ENCODE measurements at places on chromosomes 6 and 20. TPM values are rescaled to one million over a fixed set of nuclear protein-coding genes. Genes with fewer than 3 reads are reported as not detected.

ZGPAT gene
- total RNA-seq = 14.0 TPM

C6orf15 gene
- not detected for total RNA-seq

DNA sequence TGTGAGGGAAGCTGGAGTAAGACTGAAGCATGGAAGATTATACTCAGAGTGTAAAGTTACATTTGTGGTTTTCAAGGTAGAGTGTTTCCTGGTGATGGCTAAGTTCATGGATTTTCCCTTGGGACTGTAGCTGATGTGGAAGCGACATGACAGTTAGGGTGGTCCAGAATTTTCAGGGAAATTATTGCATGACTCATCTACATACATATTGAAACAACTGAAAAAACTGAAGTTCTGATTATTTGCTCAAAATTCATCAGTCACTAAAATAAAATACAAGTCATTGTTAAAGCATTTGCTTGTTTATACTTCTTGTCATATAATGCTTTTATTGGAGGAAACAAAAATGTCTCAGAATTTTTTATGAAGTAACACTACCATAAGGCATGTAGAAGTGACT is 700.0 kb downstream of the RFPL4B start:
- DNase-seq = no peak

- DNase-seq = no peak
Measured at GRCh38 chr6:155038104-155038503, 43.0 kb downstream of the TIAM2 start.

VSTM2L gene
- total RNA-seq = 3.0 TPM

- no peak for DNase-seq
Measured at GRCh38 chr20:44336086-44336485, 757 bp upstream of the R3HDML start.

GRCh38 chr20:49966861-49967260 is 15.9 kb upstream of the SNAI1 start:
- no peak for DNase-seq

GRCh38 chr20:63392465-63393365 is 31.6 kb upstream of the CHRNA4 start:
- no peak for DNase-seq

EPPIN gene
- total RNA-seq = not detected

PPIL6 gene
- 12.7 TPM for total RNA-seq

DNA sequence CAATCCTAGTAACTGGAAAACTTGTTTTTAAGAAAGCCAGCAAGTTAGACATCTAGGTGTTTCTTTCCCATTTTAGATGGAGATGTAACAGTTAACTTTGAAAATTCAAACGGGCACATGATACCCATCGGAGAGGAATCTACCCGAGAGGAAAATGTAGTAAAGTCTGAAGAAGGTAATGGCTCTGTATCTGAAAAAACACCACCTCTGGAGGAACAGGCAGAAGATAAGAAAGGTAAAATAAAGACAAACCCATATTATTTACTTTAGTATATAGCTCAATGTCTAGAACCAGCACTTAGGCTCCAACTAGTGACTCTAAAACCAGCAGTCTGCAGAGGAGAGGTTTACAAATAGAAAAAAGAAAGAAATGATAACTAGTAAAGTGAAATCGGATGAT is 75.9 kb downstream of the PHACTR2 start:
- no peak for DNase-seq

DNA sequence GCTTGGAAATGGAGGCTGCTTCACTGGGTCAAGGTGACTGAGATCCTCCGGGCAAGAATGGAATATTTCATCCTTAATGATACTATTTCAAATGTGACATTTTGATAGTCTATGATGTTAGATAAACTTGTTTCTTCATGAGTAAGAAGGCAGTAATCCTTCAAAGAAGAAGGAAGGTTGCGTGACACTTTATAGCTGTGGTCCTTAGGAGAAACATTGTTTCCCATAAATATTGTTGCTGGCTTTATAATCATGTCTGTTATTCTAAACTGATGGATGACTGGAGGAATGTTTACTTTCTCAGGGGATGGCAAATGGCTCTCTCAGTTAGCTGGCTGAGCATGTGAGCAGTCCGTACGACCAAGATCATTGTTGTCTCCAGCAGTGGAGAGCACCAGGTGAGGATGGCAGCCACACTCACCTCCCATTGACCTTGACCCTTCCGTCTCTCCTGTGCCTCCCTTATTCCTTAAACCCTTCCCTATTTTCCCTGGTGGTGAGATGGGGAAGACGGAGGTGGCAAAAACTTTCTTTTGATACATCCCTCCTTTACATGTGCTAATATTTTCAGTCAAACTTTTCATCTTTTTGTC is 171.2 kb upstream of the OLIG3 start:
- no peak for DNase-seq

DNA sequence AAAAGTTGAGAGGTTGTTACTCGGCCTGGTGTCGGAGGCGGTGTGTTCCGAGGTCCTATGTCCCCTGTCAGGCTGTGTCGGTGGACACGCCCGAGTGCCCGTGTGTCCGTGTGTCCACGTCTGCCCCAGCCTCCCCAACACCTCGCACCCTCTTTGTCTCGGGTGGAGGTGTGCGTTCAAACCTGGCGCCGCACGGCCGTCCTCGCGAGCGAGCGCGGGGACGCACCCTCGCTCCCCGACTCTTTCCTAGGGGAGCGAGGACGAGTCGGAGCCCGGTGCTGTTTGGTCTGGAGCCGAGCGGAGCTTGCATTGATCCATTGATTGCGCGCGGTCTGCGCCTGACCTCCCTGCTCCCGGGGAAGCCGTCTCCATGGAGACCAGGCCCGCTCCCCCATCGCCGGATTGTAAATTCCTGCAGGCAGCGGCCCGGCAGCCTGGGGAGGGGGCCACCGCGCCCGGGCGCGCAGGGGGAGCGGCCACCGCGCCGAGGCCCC is 411 bp upstream of the SCUBE3 start:
- no peak for DNase-seq

- DNase-seq = no peak
Measured at GRCh38 chr6:114061116-114061515, 90.2 kb upstream of the HDAC2 start.

GRCh38 chr20:34300256-34300806 is 2.8 kb downstream of the AHCY start:
- no peak for DNase-seq

MUCL3 gene
- not detected for total RNA-seq

GRCh38 chr20:24952376-24953208 is 3.5 kb downstream of the CST7 start:
- no peak for DNase-seq

GRCh38 chr6:81450180-81450579 is 302.3 kb downstream of the TENT5A start:
- DNase-seq = no peak

FBXO30 gene
- total RNA-seq = 11.6 TPM

DNA sequence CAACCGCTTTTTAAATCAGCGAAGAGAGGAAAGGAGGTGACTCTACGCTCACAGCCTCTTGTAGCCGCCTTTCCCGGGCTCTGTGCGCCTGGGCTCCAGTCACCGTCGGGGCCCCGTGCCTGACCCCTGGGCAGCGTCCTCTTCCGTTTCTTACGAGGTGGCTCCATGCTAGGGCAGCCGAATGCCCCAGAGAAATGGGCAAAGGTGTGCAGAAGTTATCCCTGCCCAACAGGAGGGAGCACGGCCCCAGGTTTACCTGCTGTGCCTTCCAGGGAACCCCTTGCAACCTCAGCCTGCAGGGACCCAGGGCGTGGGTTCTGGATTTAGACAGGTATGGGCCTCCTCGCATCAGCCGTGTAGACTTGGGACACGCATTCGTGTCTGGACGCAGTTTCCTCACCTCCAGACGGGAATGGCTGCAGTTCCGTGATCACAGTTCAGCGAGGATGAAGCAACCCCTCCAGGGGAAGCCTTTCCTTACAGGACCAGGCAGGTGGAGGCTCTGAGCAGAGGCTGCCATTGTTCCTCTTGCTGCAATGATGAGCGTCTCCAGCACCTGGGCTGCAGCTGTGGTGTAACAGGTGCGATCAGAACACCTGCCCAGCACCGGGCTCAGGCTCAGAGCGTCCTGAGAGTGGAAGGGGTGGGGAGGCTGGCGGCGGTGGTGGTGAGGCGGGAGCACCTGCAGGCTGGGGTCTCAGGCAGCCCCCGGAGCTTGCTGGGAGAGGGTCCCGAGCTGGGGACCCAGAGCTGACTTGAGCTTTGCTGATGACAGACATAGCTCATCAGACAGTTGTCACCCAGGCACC is 81.3 kb upstream of the BHLHE23 start:
- peak; percentile 24 for DNase-seq

- DNase-seq = no peak
Measured at GRCh38 chr20:21397341-21398108, at the start of gene NKX2-4. NKX2-4 (minus strand) TSS chr20:21397526; CDS start chr20:21397399, 127 bp downstream.

KIF25 gene
- total RNA-seq = 0.32 TPM

- DNase-seq = no peak
Measured at GRCh38 chr6:139962654-139963347, 588.4 kb upstream of the CITED2 start.

- no peak for DNase-seq
Measured at GRCh38 chr20:20821484-20822260, 109.2 kb upstream of the RALGAPA2 start.

GRCh38 chr20:52804497-52805295 is 167.5 kb upstream of the TSHZ2 start:
- no peak for DNase-seq

- no peak for DNase-seq
Measured at GRCh38 chr20:2293971-2294370, 1.8 kb upstream of the TGM3 start.

DNA sequence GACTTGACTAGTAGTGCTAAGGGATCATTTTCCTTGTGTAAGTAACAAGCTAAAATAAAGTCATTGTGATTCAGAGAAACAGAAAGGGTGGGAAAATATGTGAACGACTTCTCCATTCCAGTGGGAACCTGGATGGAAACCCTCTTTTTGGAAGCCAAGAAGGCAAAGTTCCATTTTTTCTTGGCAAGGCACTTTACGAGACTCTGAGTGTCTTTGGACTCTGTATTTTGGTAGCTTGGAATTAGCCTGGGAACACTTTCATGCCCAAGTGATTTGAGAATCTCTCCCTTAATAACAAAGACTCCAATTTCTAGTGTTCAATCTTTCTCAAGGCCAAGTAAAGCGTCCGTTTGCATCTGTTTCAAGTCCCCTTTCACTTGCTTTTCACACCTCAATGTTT is 100.5 kb upstream of the SASH1 start:
- no peak for DNase-seq

DNA sequence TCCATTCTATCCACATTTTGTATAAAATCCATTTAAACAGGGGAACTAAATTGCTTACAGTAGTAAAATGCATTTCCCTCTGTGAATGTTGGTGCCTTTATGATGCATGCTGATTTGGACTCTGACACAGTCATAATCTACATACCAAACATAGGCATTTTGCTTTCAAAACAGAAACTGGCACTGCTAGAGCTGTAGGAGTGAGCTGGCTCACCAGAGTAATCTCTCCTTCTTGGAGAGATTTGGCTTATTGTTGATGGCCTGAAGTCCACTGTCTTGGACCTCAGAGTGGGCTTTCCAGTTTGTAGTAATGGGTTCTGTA is 363.2 kb upstream of the FLRT3 start:
- DNase-seq = no peak

- DNase-seq = no peak
Measured at GRCh38 chr6:36285797-36286196, 15.9 kb downstream of the PNPLA1 start.

TMEM217 gene
- total RNA-seq = 1.4 TPM

DNA sequence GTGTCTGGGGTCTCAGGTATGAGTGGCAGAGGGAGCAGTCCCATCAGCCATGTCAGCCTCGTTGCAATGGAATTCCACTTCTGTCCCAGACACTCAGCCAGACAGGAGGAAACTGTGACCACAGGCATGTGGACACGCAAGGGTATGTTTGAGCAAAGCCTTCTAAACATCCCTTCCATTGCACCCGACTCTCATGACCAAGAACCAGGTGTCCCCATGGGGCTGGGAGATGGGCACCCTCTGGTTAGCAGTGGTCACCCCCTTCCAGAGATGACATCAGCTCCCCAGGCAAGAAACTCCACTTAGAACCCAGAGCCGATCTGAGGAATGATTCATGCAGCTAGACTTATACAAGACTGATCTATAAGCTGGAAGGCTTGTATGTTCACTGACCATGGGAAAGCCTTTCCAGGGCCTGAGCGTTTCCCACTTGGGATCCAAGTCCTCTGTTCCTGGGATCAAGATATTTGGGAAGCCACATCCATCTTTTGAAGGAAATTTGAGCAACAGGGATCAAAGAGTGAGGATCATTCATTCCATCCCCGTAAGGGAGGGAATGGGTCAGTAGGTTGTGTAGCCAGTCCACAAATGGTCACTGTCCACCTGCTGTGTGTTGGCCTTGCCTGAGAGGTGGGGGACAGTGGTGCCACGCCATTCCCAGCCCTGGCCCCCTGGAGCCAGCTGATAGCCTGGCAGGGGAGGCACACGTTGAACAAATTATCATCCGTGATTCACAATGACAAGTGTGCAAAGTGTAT is 3.9 kb upstream of the MRGBP start:
- no peak for DNase-seq

- no peak for DNase-seq
Measured at GRCh38 chr6:100103194-100103593, 109.2 kb upstream of the MCHR2 start.

GRCh38 chr20:38197619-38198018 is 32.5 kb upstream of the TGM2 start:
- DNase-seq = no peak

GRCh38 chr6:14841901-14842421 is 403.9 kb upstream of the JARID2 start:
- no peak for DNase-seq

CTAGE9 gene
- total RNA-seq = not detected

DNA sequence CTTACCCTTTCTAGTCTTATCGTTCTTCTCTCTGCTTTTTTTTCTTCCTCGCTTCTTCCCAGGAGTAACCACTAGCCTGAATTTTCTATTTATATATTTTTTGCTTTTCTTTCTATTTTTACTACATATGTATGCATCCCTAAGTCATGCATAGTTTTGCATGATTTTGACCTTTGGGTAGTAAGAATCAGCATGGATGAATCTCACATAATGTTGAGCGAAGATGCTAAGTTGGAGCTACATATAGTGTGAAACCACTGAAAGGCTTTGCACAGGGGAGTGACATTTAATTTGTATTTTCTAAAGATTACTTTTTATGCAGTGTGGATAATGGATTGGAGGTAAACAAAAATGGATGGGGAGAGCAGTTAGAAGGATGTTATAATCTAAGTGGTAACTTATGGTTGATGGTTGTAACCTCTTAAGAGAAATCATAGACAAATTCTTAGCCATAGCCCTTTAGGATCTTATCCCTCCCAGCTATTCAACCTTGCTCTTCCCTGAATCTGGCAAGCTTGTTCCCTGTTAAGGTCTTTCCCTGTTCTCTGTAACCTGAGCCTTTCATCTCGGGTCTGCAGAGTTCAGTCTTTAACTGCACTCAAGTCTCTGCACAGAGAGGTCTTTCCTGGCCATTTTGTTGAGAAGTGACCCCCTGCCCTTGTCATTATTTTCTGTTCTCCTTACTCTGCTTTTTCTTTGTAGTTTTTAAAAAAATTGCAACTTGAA is 18.0 kb downstream of the PEX7 start:
- DNase-seq = no peak

GRCh38 chr20:49951151-49951550 is 15.0 kb downstream of the RNF114 start:
- DNase-seq = no peak

ENPP1 gene
- 26.5 TPM for total RNA-seq

GRCh38 chr6:157157258-157157657 is 166.1 kb downstream of the TMEM242 start:
- DNase-seq = no peak

Data from ovary (tissue), 10 donors.